ENCODE measurements at places on chromosomes 1 and 21. TPM values are rescaled to one million over a fixed set of nuclear protein-coding genes. Genes with fewer than 3 reads are reported as not detected.

The RAP1GAP gene
- total RNA-seq: 0.62 TPM

The CSF3R gene
- 1.3 TPM for total RNA-seq

The RNF220 gene
- total RNA-seq: 54.7 TPM

The AMY2A gene
- not detected for total RNA-seq

The CCDC185 gene
- total RNA-seq: not detected

The TSPAN1 gene
- total RNA-seq: not detected

The UTS2 gene
- not detected for total RNA-seq

The GBP7 gene
- 0.04 TPM for total RNA-seq

The ASTN1 gene
- total RNA-seq: 7.8 TPM

The KCNT2 gene
- total RNA-seq: 10.6 TPM

Measured in muscle of leg (tissue), 16 donors.